ENCODE measurements at places on chromosomes 6 and 20.
A peak's percentile ranks its signal among the peaks of the same experiment; 100 is the strongest.

GRCh38 chr20:3681931-3682781 lies at the start of gene ADAM33:
ADAM33 (minus strand) TSS chr20:3682010; CDS start chr20:3682004, 6 bp downstream.
- DNase-seq = no peak

GRCh38 chr6:129889580-129889979 lies 28.5 kb upstream of the TMEM244 start:
- no peak for DNase-seq

GRCh38 chr20:36848078-36848660 lies 27.8 kb upstream of the TLDC2 start:
- no peak for DNase-seq

DNA sequence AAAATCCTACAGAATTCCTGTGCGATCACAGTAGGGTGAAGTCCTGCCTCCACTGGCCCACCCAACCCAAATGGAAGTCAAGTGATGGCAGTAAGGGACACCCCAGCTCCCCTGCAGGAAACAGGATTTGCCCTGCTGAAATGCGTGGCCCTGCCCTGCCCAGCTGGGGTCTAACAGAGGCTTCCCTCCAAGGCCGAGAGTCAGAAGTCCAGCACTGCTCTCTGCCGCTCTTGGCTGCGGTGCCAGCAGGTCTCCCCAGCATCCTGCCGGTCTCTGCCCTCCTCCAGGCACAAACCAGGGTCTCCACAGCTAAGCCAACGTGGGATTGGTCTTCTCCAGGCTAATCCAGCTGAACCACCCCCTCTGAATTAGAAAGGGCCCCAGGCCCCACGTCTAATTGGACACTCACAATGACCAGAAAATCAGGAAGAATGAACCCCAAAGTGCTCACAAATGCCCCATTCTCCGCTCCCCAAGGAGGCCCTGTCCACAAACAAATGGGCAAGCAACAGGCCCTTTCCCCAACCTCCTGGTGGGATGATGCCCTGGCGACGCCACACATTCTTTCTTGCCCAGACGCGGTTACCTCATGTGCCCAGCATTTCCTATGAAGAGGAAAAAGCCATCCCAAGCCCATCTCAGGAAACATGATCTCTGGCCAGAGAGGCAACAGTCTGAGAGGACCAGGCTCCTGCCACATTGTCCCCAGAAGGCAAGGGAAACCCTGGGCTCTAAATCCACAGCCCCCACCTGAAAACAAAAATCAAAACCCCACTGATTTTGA lies 117.2 kb downstream of the BANF2 start:
- DNase-seq = no peak

GRCh38 chr6:11096109-11096508 lies 2.5 kb downstream of the SMIM13 start:
- DNase-seq = peak; percentile 50

- no peak for DNase-seq
Observed at GRCh38 chr20:16929756-16930155, 181.6 kb downstream of the OTOR start.

GRCh38 chr20:51121901-51122412 lies 99.0 kb upstream of the KCNG1 start:
- DNase-seq = no peak

DNA sequence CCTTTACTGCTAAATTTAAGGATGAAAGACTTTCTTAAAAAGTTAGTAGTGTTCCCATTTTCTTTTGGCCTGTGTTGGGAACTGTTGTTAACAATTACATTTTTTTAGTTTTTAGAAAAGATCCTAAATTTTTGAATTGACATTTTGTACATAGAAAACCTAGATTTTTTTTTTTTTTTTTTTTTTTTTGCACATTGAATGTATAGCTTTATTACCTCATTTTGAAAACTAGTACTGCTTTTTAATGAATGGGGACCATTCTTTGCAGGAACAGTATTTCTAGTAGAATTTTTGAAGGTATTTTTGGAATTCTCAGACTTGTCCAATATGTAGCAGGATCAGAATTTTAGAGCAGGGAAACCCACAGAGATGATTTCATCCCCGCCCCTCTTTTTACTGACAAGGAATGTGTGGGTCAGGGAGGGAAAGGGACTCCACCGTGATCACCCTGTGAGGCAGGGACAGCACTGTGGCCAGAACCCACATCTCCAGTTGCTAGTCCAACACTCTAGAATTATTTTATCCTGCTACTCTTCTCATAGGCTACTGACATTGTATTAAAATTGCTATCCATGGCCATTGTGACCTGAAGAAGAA lies 154.4 kb upstream of the SUPT3H start:
- no peak for DNase-seq

DNA sequence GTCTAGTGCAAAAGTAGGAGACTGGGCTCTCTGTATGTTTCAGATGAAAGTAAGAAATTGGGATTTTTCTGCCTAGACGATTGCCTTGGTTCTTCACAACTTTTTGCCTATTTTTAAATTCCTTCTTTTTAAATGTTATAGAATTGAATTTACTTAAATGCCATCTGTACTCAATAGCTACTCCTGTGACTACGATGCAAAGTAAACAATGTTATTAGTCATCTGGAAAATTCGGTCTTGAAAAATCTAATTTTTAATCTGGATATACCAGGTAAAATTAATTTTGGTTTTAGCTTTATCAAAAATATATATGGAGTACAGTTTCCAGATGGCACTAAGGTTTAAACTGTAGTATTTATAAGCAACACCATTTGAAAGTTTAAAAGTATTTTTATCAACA lies 472.2 kb downstream of the UTRN start:
- no peak for DNase-seq

- no peak for DNase-seq
Observed at GRCh38 chr20:61738601-61739069, 327.0 kb downstream of the TAF4 start.

- no peak for DNase-seq
Observed at GRCh38 chr6:37221585-37222124, 35.9 kb upstream of the TBC1D22B start.

DNA sequence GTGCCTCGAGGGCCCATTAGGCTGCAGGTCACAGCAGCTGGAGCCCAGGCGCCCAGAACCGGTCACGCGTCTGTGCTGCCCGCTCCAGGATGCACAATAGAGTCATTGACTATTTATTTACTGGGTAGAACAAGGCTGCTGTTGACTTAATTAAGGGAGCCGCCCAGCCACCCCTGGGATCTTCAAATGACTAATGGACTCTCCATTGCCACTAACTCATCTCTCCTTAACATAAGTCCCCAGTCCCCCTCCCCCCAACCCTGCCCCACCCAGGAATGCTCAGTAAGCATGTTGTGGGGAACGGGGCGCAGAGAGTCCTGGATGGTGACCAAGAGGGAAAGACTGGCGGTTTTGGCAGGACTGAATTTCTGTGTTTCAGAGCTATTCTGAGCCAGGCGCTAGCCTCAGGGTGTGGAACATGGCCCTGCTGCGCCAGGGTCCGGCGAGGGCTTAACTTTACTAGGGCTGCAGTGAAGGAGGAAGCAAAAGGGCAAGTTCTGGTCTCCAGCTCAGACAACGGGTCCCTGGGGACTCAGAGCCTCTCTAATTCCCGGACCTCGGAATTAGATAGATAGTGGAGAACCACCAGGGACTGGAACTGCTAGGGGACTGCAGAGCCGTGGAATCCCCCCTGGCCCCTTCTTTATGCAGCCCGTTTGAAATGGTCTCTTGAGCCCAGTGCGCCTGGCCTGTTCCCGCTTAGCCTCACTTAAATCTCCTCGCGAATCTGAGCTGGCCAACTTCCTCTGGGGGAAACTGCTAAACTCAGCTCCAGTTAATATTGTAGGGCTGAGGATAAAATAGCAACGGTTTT lies 1.5 kb upstream of the GRIK2 start:
- no peak for DNase-seq

DNA sequence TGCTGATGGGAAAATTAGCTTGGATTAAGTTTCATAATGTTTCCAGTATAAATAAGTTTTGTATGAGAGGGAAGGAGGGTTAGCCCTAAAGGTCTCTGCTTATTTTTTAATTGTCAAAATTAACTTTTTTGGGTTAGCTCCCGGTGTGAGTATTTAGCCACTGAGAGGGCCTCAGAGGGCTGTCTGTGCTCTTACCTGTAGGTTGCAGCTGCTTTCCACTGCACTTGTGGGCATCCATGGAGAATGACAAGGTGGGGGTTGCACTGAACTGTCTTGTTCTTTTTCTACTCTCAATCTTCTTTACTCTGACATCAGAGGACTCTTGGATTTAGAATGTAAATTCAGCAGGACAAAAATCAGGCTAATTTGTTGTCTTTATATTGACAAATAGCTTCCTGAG lies 81.4 kb downstream of the CD164 start:
- no peak for DNase-seq

DNA sequence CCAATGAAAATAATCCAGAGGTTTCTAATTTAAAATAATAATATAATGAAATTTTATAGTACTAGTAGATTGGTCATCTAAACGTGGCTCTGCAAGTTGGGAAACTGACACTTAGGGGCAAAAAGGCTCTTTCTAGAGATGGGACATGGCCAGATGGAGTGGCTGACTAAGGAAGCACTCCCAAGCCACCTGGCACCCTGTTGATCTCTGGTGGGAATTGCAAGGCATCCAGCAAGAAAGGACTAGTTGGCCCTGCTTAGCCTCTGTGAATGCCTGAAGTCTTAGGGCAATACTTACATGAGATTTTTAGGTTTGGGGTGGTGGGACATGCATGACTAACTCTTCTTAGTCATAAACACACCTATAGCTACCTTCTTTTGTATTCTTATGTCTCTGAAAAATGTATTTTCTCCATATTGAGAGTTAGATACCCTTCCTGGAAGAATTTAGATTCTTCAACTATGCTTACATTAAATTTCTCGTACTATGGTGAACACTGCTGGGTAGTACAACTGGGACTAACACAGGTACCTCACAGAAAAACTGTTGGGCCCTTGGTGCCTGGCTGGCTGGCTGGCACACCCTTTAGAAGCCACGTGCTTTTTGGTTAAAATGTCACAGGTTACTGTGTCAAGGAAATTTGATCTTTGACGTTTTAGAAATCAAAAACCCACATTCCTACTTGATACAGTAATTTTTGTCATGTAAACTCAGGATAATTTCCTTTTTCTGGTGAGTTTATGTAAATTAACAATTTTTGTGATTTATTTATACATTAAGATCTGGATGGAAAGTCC lies 25.0 kb upstream of the SH3BGRL2 start:
- DNase-seq = no peak

Data from large intestine (tissue), 12 donors.